Renal pelvis (tissue), 12 donors: ENCODE measurements at places on chromosomes 16 and 17. TPM values are rescaled to one million over a fixed set of nuclear protein-coding genes. Genes with fewer than 3 reads are reported as not detected.

GRCh38 chr16:47481698-47482374 lies 20.7 kb downstream of the PHKB start:
- DNase-seq, result no peak

GRCh38 chr17:80901319-80901718 lies 90.3 kb upstream of the CHMP6 start:
- no peak for DNase-seq

CCL7 gene
- polyA plus RNA-seq, result not detected

GRCh38 chr16:84458606-84459532 lies 45.6 kb downstream of the MEAK7 start:
- DNase-seq, result no peak

PROCA1 gene
- 11.2 TPM for polyA plus RNA-seq

FMNL1 gene
- polyA plus RNA-seq, result 7.0 TPM

GRCh38 chr16:19382084-19382801 lies 35.4 kb upstream of the TMC5 start:
- no peak for DNase-seq

RAB11FIP4 gene
- 16.5 TPM for polyA plus RNA-seq

ESRP2 gene
- polyA plus RNA-seq, result 29.1 TPM

- no peak for DNase-seq
These were observed 119.2 kb downstream of the PITPNC1 start for GRCh38 chr17:67496286-67496685.

DNA sequence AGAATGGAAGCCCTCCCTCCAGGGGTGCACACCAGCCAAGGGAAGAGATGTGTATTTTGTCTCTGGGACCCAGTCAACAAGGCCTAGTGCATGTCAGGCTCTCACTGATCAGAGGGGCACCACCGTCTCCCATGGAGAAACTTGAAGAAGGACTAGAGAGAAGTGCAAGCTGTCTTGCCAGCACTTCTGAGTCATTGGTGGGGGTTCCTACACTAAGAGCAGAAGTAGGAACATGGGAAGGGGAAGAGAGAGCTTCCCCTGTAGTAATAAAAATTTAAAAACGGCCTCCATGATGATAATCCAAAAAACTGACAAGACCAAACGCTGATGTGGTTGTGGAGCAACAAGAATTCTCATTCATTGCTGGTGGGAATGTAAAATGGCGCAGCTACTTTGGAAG lies 46.3 kb downstream of the DYNLRB2 start:
- no peak for DNase-seq

EVPLL gene
- 0.71 TPM for polyA plus RNA-seq
